ENCODE measurements at places on chromosomes 16 and 17.
A peak's percentile ranks its signal among the peaks of the same experiment; 100 is the strongest.

GRCh38 chr17:64739316-64740058 is 77.4 kb upstream of the SMURF2 start:
- no peak for DNase-seq

GRCh38 chr16:75003931-75004330 is 5.1 kb downstream of the ZNRF1 start:
- no peak for DNase-seq

GRCh38 chr16:88130016-88130415 is 178.8 kb downstream of the BANP start:
- DNase-seq, result no peak

DNA sequence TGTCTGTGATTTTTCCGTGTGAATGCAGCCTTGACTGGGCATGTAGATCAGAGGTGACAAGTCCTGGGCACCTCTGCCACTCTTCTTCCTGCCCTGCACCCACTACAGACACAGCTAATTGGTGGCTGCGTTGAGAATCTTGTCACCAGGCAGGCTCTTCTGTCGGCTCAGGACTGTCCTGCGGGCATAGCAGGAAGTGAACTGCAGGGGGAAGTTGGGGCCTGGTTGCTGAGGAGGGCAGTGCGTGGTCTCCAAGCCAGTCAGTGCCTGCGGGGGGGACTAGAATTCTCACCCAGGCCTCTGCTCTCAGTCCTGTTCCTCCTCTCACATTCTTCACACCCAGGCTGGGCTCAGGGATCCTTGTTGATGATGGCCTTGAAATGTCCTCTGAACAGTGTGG is 50.5 kb downstream of the JPH3 start:
- DNase-seq, result no peak

DNA sequence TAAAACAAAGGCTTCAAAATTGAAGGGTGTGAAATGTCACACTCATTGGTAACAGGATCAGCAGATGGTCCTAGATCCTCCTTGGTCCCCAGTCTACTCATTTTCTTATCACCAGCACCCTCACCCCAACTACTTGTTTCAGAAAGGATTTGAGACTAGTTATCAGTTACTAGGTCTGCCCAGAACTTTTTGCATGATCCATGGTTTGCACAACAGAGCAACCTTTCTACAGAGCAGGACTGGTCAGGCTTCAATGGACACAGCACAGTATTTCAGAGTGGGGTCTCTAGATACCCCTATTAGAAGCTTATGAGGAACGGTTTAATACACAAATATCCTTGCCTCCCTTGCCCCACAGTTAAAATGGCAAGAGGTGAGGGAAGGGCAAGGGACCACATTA is 25.6 kb downstream of the TTC19 start:
- no peak for DNase-seq

- DNase-seq, result no peak
These were observed 65.2 kb upstream of the ZNF469 start for GRCh38 chr16:88317613-88317965.

DNA sequence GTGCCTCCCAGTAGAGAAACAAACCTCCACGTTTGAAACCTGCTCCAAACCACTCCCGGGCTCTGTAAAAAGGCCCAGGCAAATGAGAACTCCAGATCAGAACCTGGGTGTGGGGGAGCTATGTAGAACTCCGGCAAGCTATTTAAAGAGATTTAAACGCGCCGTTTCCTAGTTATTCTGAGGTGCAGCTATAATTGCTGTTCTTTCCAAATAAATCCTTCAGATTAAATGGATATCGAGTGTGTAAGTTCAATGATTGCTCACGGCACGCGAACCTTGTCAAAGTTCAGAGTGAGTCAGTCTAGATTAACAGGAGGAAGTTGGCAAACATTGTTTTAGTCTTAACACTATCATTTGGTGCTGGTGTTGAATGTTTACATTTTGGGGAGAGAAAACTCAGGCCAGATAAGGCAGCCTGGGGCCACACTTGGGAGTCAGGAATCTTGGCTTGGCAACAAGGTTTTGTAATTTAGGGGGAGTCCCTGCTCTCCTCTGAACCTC is 92.9 kb upstream of the SALL1 start:
- DNase-seq, result no peak

DNA sequence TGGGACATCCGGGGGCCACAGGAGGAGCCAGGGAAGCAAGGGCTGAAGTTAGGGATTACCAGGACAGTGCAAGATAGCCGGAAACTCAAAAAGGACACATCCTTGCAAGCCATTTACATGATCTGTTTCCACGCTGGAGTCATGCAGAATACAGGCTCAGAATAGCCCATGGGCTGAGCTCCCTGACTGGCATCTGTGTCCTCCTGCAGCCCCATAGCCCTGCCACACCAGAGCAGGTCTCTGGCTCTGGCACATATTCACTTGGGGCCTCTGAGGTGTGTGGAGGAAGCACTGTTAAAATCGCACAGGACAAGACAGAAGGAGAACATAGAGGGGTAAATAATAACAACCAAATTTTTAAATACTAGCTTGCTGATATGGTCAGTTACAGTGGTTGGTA is 65.8 kb downstream of the ELAC2 start:
- no peak for DNase-seq

GRCh38 chr16:81499576-81500380 is 55.2 kb downstream of the CMIP start:
- no peak for DNase-seq

DNA sequence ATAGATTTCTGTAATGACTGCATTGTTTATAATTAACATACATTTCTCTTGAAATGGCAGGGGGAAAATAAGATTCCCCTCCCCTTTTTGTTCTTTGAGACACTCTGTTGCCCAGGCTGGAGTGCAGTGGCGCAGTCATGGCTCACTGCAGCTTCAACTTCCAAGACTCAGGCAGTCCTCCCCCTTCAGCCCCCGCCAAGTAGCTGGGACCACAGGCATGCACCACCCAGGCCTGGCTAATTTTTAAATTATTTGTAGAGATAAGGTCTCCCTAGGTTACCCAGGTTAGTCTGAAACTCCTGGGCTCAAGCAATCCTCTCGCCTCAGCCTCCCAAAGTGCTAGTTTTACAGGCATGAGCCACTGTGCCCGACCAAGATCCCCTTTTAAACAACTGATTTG is 67.7 kb downstream of the KATNIP start:
- no peak for DNase-seq

DNA sequence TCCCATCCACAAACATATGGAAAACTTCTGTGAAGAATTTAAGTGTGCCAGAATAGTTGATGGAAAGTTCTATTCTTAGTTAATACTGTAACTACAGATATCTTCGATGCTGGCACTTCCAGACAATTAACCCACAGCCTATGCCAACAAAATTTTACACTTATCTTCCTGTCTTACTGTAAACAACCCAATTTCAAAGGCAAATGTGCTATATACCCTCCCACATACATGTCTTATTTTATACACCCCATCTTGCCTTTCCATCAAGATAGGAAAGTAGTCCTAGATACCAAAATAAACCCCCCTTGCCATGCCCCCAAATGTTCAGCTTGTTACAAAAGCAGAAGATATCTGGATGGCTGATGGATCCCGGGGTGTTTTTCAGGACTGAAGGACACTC is 306.3 kb downstream of the SLC39A11 start:
- no peak for DNase-seq

DNA sequence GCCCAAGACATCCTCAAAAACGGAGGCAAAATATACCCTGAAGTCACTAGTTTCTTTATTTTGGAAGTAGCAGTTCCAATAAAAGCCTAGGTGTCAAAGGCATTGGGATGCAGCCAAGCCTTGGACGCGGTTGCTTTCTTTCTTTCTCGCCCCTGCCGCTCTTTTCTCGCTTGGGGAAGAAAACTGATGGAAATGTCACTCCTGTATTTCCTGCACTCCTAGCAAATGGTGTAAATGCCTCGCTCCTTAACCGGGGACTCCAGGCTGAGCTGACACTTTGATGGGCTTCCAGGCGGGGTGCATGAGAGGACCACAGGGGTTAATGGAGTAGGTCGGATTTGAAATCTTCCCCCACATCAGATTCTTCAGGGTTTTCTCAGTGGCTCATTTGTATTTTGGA is 114.1 kb downstream of the FOXL1 start:
- no peak for DNase-seq

- DNase-seq, result no peak
These were observed 244.1 kb upstream of the MAF start for GRCh38 chr16:79844603-79845002.

GRCh38 chr17:13554231-13554630 is 47.5 kb downstream of the HS3ST3A1 start:
- DNase-seq, result no peak

GRCh38 chr16:88067530-88068411 is 116.5 kb downstream of the BANP start:
- no peak for DNase-seq

GRCh38 chr17:3813171-3813570 is 12.2 kb upstream of the ITGAE start:
- no peak for DNase-seq

GRCh38 chr16:2955779-2956578 is 8.1 kb upstream of the KREMEN2 start:
- no peak for DNase-seq

- DNase-seq, result peak; percentile 54
These were observed 4.3 kb upstream of the NAGLU start for GRCh38 chr17:42531455-42532354.

DNA sequence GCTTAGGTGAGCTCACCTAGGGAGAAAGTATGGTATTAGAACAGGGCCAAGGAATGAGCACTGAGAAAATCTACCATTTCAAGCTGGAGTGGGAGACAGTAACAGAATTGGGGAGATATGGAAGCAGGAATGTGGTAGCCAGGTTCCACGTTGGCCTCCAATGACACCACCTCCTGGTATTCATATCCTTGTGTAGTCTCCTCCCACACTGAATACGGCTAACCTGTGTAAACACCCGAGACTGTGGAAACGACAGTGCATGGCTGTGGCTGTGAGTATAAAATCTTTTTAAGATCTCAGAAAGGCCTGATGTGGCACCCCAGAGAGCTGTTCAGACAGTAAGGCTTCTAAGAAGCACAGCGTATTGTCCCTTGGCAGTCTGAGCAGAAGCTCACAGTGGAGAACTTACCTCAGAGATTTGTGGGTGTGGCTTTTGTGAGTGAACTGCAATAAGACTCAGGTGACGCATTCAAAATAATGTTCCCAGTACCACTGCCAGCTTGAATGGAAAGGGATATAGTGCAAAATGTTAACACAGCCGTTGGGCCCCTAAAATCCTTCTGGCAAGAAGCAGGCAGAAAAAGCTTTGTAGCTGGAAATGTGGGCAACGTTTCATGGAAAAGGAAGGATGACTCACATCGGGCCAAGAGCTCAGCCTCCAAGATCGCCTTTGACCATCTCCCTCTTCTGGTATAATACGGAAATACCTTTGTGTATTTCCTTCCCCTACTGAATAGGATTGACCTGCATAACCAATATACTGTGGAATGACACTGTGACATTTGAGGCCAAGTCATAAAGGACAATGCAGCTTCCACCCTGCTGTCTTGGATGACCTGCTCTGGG is 14.4 kb downstream of the SDR42E1 start:
- DNase-seq, result no peak

DNA sequence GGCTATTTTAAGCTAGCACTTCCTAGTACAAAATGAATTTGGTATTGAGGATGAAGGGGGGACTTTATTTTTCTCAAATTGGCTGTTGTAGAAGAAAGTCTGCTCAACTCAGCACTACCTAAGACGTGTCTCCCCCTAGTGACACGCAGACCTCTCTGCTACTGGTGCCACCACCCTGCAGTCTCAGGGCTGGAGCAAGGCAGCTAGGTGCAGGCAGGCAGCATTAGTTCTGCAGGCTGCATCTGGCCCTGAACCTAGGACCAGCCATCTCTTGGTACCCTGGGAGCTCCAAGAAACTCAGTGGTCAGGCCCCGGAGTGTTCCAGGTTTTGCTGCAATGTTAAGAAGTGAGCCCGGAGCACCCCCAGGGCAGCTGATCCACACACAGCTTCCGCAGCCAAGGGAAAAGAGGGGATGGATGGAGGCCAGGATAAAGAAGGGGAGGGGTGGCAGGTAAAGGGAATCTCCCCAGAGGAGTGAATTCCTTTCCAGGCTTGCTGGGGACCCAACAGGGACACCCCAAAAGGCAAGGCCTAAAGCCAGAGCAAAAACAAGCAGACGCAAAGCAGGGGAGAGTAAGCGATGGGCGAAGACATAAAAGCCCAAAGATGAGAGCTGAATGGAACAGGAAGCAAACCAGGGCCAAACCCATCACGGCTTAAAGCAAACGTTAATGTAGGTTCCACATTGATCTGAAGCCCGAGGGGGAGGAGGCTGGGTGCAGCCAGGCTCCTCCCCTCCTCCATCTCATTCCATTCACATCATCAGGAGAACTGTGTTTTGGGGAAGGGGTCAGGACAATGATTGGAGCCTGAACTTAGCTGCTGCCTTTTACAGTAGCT is 200.5 kb downstream of the ZFHX3 start:
- peak; percentile 14 for DNase-seq

GRCh38 chr17:72342061-72342460 is 221.2 kb downstream of the SOX9 start:
- no peak for DNase-seq

- no peak for DNase-seq
These were observed 32.1 kb upstream of the FBXW10B start for GRCh38 chr17:15651583-15652110.

DNA sequence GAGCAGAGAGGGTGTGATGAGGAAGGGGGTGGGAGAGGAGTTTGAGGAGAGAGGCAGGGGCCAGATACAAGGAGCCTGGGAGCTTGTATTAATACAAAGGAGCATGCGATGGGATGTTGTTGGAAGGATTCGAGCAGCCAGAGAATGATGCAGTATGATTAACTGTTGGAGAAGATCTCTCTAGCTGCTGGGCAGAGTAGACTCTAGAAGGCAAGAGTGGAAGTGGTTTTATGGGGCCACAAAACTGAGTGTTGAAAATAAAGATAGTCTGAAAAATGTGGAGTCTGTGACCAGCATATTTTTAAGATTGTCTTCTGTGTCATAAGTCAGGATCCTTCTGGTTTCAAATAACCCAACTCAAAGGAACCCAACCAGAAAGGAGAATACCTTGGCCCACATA is 98.3 kb downstream of the MSI2 start:
- no peak for DNase-seq

DNA sequence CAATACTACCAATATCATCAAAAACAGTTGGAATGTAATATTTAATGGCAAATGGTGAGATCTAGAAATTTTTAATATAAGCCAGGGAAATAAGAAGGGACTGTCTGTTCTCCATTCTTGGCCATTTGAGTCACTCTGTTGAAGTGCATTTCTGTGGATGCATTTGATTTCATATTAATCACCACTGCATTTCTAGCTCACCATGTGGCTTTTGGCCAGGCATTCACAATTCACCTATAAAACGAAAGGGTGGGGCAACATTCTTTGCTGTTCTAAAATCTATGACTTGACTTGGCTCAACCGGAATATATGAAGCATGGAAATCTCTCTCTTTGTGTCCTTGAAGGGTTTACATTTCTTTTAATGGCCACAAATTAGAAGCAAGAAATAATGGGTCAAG is 483.0 kb downstream of the SLC39A11 start:
- no peak for DNase-seq

GRCh38 chr17:75844530-75845057 is 390 bp upstream of the UNC13D start:
- DNase-seq, result no peak

DNA sequence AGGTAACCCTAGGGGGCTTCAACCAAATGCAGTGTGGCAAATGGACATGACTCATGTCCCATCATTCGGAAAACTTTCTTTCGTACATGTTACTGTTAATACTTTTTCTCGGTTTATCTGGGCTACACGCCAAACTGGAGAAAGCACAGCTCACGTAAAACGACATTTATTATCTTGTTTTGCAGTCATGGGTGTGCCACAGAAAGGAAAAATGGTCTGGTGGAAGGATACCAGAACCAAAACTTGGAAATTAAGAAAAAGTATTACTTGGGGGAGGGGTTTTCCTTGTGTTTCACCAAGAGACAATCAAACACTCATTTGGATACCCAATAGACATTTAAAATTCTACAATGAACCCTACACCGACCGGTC is 23.6 kb downstream of the ALOX15B start:
- DNase-seq, result no peak
